RPMI7951 (cell line): ENCODE measurements at places on chromosomes 13 and 19. TPM values are rescaled to one million over a fixed set of nuclear protein-coding genes. Genes with fewer than 3 reads are reported as not detected.
A peak's percentile ranks its signal among the peaks of the same experiment; 100 is the strongest.

HDGFL2 gene
- 41.9 and 60.5 TPM in 2 replicates for total RNA-seq

ZNF729 gene
- total RNA-seq = not detected in 2 replicates

YJEFN3 gene
- 0.12 TPM in 1 of 2 replicates, not detected in the other for total RNA-seq

F10 gene
- total RNA-seq = not detected in 2 replicates

CELF5 gene
- not detected in 2 replicates for total RNA-seq

- no peak for DNase-seq
Observed at GRCh38 chr19:55643887-55644176, 383 bp downstream of the ZNF581 start.

DNA sequence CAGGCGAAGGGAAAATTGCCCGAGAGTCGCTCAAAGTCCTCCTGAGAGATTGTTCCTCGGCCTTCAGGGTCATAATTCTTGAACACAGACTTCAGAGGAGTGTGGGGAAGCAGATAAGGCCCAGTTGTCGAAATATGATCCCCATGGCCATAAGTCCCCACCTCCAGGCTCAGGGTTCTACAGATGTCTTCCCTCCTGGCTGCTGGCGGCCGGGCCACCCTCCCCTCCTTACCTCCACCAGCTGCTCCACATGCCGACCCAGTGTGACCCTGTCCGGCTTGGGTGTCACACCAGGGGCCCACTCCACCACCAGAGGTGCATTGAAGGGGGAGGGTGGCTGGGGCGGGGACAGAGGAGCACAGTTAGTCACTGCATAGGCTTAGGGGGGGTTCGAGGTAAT lies 10.1 kb downstream of the FAM98C start:
- no peak for DNase-seq

DNA sequence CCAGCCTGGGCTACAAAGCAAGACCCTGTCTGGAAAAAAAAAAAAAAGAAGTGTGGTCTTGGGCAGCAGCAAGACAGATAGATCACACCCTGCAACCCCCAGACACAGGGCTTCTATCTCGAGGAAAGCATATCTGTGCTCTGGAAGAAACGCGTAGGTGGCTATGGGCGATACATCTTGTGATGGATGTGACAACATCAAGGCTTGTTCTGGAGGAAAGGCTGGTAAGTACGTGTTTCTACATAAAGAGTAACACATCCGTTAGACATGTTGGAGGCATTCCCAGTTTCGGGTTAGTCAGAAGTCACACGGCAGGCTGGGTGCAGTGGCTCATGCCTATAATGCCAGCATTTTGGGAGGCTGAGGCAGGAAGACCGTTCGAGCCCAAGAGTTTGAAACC lies 6.6 kb upstream of the DHDH start:
- peak; percentile 97 for DNase-seq

DNA sequence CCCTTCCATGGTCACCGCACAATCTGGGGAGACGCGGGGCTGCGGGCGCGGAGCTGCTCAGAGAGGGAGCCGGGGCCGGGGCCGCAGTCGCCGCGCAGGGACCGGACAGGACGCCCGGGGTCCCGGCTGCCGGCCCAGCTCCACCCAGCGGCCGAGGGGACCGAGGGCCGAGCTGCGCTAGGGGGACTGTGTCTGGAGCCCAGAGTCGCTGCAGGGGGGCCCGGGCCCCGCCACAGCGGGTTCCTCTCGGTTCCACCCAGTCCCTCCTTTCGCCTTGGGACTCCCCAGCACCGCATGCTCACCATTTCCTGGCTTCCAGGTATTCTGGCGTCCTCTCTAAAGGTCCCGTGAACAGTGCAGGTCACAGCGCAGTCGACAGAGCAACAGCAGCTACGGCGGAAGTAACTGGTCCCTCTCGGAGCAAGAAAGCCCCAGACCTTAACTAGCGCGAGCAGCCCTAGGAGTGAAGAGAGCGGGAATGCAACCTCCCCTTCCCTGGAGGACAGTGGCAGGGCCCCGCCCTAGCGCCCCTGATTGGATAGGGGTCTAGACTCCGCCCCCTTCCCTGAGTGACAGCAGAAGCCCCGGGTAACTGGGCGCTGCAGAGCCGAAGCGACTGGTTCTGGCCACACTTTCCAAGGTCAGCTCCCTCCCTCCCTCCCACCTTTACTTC lies at the start of gene ZNF878:
TSS of gene ZNF878 (minus strand) at position 465 of the 673 bp plus-strand sequence. CDS start at position 305, 160 bp downstream.
- DNase-seq = peak; percentile 94

DNA sequence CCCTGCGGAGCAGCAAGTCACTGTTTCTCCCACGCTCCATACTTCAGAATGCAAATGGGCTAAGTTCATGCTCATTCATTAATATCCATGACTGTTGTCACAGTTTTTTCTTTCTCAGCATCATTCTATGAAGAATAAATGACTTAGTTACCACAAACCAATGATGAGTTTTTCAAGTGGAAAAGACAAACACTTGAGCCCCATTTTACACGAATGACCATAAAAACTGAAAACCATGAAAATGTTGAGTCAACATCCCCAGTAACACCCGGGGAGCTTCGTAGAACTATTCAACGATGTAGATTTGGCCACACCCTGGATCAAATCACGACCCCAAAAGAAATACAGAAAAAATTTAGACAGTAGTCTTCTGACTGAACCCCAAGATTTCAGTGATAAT lies 99.8 kb upstream of the GJB6 start:
- no peak for DNase-seq

DNA sequence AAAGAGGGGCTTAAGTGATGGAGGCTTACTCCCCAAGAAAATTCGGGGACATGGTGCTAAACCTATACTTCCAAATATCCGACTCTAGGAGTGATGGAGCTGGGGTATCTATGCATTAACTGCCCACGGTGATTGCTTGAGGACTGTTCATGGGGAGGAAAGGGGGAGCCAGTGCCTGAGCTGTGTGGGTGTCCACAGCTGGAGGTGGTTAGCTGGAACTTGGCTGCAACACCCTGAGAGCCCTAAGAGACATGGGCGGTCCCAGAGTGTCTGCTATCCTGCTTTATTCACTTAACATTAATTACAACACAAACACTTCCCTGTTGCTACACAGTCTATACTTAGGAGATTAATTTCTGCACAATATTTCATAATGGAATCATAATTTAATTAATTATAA lies 28.1 kb upstream of the POMP start:
- no peak for DNase-seq

- DNase-seq = no peak
Observed at GRCh38 chr19:56088497-56089215, 32.4 kb downstream of the ZNF787 start.

DNA sequence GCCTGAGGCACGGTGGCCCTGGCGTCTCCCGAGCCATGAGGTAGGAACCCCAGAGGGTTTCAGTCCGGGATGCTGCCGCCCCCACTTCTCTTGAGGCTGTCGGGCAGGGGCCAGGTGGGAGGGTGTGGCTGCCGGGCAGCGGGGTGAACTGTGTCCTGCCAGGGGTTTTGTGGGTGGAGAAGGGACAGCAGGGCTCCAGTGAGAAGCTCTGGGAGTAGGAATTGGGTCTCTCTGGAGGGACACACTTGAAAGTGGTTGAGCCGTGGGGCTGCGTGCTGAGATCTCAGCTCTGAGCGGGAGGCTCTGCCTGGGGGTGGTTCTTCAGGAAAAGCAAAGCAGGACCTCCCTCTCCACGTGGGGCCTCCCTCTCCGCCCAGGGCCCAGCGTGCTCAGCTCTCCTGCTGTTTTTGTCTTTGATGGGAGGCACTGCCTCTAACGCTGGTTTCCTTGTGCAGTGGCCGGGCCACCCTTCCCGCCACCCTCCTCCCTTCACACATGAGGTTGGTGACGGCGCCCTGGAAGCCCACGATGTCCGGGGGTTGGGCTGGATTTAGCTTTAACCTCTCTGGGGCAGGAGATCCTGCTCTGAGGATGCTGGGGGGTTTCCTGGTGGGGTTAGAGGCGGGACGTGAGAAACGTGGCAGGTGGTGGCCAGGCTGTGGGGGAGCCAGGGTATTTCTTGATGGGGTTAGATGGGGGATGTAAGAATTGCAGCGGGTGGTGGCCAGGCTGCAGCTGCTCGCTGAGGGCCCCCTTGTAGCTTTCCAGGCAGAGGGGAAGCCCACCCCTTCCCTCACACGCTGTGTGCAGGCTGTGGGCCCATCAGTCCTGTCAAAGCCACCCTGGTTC lies 15.3 kb upstream of the ZNF554 start:
- no peak for DNase-seq

DNA sequence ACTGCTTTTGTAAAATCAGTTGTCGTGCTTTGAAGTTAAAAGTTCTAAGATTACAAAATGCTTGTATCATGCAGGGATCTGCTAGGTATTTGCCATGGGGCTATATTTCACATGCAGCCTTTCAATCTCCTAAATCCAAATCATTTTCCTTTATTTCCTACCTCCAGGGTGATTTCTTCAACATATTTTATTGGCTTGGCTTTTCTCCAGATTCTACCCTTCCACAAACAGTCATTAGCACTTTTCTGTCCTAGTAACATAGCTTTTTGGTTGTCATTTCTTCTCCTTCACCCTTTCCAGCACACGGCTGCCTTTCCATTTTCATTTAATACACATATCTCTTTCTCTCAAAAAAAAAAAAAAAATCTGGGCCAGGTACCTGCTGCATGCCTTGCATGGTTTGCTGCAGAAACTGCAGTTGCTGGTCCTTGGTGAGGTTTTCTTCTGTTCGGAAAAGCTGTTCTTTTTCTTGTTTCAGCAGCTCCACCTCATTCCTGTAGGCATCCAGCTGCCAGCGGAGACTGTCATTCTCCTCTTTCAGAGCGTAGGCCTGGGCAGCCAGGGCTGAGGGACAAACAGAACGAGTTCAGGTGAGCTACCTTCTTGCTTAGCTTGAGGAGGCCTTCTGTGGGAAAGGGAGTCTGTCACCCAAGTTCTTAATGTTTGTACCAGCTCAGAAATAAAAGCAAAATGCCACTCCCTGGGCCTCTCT lies 274.7 kb downstream of the DNAJC15 start:
- no peak for DNase-seq

DNA sequence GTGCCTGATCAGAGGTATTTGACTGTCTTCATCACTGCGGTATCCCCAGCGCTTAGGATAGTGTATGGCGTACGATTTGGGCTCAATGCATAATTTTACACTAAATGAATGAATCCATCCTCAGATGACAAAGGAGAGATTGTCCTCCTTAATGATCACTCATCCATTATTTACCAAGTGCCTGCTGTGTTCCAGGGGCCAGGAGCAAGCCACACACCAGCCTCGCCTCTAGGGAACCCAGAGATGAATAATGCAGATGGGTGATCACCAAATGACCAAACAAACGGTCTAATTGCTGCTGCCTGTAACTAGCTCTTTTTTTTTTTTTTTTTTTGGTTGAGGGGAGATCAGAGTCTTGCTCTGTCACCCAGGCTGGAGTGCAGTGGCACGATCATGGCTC lies 5.9 kb upstream of the GPR32 start:
- DNase-seq = no peak

- DNase-seq = no peak
Observed at GRCh38 chr13:81207231-81207630, 866.3 kb upstream of the SPRY2 start.

DNA sequence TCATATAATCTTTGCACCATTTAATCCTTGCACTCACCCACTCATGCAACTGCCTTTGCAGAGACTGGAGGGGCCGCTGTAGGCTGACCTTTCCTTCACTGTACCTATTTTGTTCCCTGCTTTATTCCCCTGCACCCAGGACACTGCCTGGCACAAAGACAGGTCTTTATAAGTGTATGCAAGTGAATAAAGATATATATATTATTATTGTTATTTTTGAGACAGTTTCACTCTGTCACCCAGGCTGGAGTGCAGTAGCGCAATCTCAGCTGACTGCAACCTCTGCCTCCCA lies 3.8 kb downstream of the ALOX5AP start:
- no peak for DNase-seq

DNA sequence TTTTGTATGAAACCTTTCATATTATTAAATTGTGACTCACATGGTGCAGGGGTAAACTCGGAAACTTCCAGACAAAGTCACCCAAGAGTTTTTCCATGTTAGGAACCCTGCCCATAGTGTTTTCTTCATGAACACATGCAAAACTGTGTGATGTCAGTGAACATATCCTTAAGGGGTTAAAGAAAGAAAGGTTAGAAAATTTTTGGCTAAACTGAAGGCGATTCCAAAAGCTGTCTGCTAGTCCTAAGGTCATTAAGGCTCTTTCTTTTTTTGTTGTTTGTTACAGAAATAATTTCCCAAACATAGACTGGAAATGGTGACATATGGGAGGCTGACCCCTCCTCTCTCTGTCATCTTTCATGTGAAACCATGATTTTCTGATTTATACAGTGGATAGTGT lies 271.9 kb downstream of the DNAJC15 start:
- DNase-seq = no peak

DNA sequence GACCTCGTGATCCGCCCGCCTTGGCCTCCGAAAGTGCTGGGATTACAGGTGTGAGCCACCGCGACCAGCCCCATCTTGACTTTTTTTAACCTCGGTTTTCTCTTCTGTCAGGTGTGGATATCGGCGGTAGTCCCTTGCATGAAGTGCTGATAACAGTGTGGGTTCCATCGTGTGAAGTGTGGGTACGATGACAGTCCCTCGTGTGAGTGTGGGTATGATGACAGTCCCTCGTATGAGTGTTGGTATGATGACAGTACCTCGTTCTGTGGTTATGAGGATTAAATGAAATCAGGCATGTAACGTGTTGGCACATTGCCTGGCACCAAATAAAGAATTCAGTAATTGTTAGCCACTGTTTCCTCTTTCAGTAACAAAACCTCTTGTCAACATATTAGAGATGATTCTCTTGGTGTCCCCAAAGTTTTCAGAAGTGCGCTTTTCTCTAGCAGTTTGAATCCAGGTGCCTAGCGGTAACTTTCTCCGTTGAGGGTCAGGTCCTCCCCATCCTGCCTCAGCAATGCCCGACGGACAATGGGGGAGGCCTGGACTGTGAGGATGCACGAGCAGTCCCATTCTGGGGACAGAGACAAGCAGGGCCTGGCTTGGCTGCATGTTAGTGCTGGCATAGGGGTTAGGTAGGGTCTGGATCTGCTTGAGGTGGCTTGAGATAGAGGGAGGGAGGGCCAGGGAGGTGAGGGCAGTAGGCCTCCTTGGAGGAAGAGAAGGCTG lies 15.3 kb downstream of the GATAD2A start:
- DNase-seq = peak; percentile 60

DNA sequence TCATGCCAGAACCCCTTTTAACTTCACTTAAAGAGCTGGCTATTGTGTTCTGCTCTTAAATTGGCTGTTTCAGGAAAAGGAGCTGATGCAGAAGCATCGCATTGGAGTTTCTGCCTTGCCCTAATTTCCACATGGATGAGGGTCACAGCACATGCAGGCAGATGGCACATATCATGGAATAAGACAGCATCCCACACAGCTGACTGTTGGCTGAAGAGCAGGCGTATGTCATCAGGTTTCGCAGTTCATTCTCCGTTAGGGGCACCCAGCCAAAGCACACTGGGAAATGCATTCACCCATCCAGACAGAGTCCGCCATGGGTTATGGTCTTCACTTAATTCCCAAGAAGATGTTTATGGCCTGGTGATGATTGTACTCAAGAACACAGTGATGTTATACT lies 572.5 kb downstream of the LIG4 start:
- DNase-seq = no peak

DNA sequence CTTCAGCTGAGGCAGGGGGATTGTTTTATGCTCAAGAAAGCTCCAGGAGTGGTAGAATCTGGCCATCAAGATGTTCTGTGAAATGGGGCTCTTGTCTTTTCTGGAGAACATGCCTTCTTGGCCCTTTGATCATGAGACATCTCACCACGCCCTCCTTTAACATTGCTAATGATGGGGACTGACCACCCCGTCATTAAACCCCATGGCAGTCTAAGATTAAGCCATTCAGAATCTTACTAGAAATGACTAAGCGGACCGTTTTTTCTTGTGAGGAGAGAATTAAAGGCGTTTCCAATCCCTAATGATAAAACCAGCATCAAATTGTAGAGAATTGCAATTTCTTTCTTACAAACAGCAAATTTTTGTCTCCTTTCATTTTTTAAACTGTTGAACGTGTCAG lies 89.4 kb downstream of the COL4A2 start:
- DNase-seq = peak; percentile 85
